Fibroblast of lung (primary cell): ENCODE measurements at places on chromosomes 4 and X. TPM values are rescaled to one million over a fixed set of nuclear protein-coding genes. Genes with fewer than 3 reads are reported as not detected.

TCP11X2 gene
- not detected in 2 replicates for total RNA-seq

SMIM10 gene
- 10.0 and 10.2 TPM in 2 replicates for total RNA-seq

PCSK1N gene
- 0.17 and 0.51 TPM in 2 replicates for total RNA-seq

MAOB gene
- 2.1 and 4.6 TPM in 2 replicates for total RNA-seq

WDFY3 gene
- 64.5 and 88.8 TPM in 2 replicates for total RNA-seq

SPIN2A gene
- 0.50 and 0.51 TPM in 2 replicates for total RNA-seq

CNGA2 gene
- total RNA-seq, result not detected in 2 replicates
